ENCODE measurements at places on chromosomes 5 and 9.

- DNase-seq, result no peak
Observed at GRCh38 chr5:35313291-35313690, 83.0 kb upstream of the PRLR start.

DNA sequence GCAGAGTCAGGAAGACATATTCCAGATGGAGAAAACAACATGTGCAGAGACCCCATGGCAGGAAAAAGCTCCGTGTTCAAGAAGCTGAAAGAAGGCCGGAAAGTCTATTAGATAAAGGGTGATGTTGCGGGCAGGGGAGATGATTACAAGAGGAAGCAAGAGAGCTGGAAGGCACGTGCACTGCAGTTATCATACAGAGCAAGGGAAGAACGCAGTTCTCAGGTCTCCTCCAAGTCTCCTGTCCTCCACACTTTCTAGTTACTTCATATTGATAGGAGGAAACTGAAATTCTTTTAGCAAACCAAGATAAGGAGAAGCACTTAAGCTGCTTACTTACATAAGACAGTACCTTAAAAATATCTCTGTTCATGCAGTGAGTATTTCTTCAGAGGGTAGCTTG, 58.3 kb upstream of the PLPP6 start:
- DNase-seq, result no peak

- no peak for DNase-seq
Observed at GRCh38 chr5:7816535-7816901, 34.4 kb downstream of the CFAP90 start.

- DNase-seq, result no peak
Observed at GRCh38 chr5:158676642-158677469, 422.9 kb downstream of the EBF1 start.

- DNase-seq, result no peak
Observed at GRCh38 chr9:114756920-114757319, 48.9 kb downstream of the TNFSF15 start.

Data from activated CD4-positive, CD25-positive, alpha-beta regulatory T cell (primary cell).